ENCODE measurements at places on chromosomes 4 and X. TPM values are rescaled to one million over a fixed set of nuclear protein-coding genes. Genes with fewer than 3 reads are reported as not detected.

The ADAM29 gene
- not detected for total RNA-seq

The SLBP gene
- 96.2 TPM for total RNA-seq

The TRMT10A gene
- total RNA-seq, result 9.8 TPM

The RHOXF2 gene
- total RNA-seq, result not detected

The MRFAP1 gene
- 67.3 TPM for total RNA-seq

- DNase-seq, result no peak
Measured at GRCh38 chr4:159290321-159291030, 187.6 kb downstream of the RAPGEF2 start.

DNA sequence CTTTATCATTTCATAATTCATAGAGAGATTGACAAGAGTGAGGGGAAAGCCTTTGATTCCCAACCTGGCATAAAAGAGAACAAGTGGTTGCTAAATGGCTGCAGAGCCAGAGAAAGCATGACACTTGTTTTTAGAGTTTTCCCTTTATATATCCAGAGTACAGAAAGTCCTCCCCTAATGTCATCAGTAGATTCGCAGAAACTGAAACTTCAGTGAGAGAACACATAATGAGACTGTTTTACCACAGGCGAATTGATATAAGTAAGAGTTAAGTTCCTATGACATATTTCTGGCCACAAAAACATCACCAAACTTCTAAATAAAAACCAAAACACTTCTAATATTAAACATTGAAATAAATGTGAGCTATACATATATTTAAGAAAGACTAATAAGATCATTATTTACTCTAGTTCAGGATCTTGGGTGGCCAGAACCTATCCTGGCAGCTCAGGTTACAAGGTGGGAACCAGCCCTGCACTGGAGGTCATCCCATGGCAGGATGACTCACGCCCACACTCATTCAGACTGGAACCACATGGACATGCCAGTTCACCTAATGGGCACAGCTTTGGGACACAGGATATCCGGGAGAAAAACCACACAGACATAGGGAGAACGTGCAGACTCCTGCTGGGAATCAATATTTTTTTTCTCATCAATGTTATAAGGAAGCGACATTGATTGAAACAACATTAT lies 35.5 kb downstream of the NWD2 start:
- DNase-seq, result no peak

DNA sequence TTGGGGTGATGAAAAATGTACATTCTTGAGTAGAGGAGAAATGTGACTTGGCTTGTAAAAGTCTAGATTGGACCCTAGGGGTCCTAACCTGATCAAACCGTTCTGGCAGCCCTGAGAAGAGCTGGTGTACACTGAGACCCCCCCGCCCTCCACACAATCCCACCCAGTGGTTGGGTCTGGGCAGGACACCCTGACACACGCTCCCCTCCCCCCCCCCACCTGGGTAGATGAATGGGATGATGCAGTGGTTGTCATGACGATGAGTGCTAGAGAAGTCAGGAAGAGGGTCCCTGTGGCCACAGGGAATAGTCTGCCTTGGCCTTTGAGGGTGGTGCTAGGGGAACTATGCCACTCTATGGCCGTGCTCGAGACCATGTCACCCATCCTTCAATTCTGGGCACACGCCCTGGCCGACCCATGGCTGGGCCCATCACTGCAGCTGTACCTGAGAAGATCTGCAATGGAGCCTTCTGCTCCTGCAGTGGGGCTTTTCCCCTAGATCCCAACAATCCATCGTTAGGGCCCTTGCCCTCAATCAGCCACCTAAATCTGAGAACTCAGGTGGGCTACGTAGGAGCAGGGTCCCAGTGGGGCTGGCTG lies 4.4 kb downstream of the CDK16 start:
- no peak for DNase-seq

- DNase-seq, result no peak
Measured at GRCh38 chrX:40748977-40749376, 13.6 kb upstream of the MED14 start.

GRCh38 chr4:173405840-173406606 lies 7.1 kb upstream of the SCRG1 start:
- DNase-seq, result no peak

DNA sequence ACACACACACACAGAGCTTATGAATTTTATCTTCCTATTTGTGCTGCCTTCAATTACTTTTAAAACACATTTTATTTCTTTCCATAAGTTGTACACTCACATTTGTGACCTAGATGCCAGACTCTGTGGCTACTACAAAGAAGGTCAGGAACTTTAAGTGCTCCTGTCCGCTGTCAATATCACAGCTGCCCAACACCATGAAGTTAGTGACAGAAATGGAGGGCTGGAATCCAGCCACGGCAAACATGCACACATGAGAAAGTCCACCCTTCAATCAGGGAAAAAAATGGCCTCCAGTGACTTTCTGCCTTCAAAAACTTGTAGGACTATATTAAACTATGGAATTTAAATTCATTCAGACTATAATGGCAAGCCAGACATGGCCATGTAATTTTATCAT lies 334.4 kb upstream of the FSTL5 start:
- DNase-seq, result no peak

DNA sequence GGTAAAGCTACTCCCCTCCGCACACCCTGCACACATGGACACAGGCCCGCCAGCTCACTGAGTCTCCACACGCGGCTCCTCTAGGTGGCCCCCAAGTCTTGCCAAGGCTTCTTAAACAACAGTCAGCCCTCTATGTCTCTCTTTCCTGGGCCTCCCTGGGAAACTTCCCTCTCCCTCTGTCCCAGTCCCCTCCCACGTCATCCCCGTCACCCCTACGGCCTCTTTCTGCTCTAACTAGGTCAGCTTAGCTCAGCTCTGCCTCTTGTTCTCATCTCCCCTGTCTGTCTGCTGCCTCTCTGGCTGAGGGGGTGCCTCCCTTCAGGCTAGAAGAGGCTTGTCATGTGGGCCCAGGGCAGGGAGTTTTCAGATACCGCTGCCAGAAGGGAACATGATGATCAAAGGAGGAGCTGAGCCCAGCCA lies 38.8 kb downstream of the SEPTIN6 start:
- DNase-seq, result peak; percentile 52

- no peak for DNase-seq
Measured at GRCh38 chr4:1221155-1221870, 27.6 kb downstream of the CTBP1 start.

GRCh38 chr4:26130841-26131432 lies 189.9 kb upstream of the RBPJ start:
- no peak for DNase-seq

DNA sequence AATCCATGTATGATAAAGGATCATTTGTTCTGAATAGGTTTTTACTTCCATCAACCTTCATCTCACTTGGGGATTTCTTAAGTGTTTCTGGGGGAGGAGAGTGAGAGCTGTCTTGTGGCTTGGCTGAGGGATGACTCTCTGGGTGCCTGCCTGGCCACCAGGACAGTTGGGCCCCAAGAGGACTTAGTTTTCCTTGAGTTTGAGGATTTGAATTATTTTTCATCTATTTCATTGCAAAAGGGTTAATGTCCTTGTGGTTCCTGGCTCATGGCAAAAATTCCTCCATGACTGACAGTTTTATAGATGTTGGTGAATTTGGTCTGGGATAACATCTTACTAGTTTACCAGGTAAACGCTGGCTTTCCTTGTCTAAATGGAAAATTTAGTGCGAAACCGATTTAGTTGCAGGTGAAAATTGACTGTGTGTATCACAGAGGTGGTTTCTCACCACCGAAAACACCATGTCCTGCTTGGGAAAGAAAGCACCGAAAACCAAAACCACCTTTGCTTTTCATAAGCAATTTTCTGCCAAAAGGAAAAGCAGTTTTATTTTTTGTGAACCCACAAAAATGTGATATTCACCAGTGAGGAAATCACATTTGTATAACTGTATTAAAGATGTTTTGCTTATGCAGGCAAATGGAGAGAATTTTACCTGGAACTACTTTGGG lies 331.3 kb upstream of the SFRP2 start:
- DNase-seq, result no peak

- DNase-seq, result no peak
Measured at GRCh38 chrX:133444952-133445831, 29.9 kb upstream of the GPC4 start.

GRCh38 chr4:102554482-102554881 lies 53.3 kb downstream of the NFKB1 start:
- no peak for DNase-seq

All from thymus (tissue), 14 donors.